ENCODE measurements at places on chromosomes 6 and 20.

DNA sequence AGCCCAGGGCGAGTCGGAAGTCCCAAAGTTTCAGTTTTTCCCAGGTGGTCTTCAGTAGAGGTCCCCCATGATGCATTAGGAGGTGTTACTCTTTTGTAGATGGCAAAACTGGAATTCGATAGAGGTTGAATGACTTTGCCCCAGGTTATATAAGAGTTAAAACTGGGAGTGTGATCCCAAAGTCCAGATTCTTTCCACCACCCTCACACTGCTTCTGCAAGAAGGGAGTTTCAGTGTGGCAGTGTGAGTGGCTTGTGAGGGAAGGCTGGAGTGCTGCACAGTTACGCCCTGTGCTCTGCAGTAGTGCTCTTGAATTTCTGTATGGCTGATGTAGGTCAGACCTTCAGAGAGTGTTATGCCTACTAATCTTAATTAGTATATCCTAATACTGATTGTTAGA is 29.8 kb downstream of the NDUFAF5 start:
- DNase-seq: no peak

GRCh38 chr6:67640484-67640883 is 994.6 kb upstream of the ADGRB3 start:
- no peak for DNase-seq

GRCh38 chr20:31803552-31804291 is 15.4 kb upstream of the MYLK2 start:
- DNase-seq: no peak

- no peak for DNase-seq
Observed at GRCh38 chr6:39770446-39770845, 21.7 kb upstream of the DAAM2 start.

DNA sequence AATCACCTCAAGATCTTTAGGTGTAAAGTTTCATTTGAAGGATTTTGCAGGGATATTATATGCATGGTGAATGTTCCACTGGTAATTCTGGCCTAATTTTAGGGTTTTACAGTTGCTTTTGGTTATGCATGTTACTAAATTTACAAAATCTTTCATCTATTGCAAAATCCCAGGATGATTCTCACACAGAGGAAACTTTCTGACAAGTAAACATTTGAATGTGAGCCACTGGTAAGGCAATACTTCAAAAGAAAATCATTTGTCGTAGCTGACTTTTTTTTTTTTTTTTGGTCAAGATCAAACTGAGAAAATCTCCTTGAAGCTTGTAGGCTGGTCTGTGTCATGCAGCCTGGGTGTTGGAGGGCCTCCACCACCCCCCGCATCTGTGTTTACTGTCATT is 141.9 kb upstream of the EXOC2 start:
- DNase-seq: no peak

DNA sequence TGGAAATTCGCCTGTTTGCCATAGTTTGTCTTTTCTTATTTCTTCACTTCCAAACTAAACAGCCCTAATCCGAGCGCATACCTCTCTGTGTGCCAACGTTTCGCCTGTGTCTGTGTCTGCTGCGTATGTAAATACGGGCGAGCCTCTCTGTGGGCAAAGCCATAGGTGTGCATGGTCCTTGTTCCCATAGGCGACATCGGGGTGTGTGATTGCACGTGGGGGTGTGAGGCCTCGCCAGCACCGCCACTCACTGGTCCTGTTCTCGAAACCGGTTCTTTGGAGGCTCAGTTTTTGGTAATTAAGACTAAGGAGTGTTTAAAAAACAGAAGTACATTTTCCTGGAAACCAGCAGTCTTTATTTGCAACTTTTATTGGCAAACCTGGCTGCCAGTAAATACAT is 6.0 kb upstream of the FOXC1 start:
- no peak for DNase-seq

DNA sequence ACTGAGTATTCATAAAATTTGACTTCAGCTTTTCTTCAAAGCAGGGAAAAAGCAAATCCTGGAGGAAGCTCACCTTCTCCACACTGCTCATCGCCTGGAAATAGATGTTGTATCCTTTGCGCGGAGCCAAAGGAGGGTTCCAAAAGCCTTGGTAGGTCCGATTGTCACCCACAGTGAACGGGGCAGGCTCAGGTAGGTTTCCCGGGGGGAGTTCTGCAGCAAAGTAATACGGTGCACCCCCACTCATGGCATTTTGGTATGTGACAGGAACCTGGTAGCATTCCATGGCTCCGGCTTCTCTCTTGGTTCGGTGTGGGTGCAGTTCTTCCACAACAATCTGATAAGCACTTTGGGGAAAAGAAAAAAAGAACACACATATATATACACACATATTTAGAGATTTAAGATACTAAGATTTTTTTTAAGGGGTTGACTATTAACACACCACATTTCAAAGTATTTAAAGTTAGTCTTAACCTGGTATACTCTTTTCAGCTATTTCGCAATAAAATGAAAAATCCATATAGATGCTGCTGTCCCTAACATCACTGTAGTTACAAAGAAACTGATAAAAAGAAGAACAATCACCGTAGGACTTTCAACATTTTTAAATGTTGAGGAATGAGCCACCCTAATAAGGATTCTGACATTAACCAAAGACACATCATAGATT is 166.7 kb upstream of the THEMIS start:
- DNase-seq: no peak

- no peak for DNase-seq
Observed at GRCh38 chr6:154969796-154970195, 25.3 kb upstream of the TIAM2 start.

DNA sequence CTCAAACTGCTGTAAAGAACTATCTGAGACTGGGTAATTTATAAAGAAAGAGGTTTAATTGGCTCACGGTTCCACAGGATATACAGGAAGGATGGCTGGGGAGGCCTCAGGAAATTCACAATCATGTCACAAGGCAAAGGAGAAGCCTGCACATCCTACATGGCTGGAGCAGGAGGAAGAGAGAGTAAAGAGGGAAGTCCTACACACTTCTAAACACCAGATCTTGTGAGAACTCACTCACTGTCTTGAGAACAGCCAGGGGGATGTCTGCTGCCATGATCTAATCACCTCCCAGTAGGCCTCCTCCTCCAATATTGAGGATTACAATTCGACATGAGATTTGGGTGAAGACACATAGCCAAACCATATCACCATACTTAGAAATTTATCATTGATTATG is 1307.0 kb upstream of the GJE1 start:
- no peak for DNase-seq

- no peak for DNase-seq
Observed at GRCh38 chr6:91697010-91697695, 1110.3 kb upstream of the MAP3K7 start.

- DNase-seq: no peak
Observed at GRCh38 chr20:14450256-14450655, 112.8 kb upstream of the FLRT3 start.

- no peak for DNase-seq
Observed at GRCh38 chr6:155517294-155517693, 61.7 kb upstream of the NOX3 start.

- DNase-seq: no peak
Observed at GRCh38 chr6:49933526-49933925, 30.4 kb downstream of the DEFB114 start.

GRCh38 chr6:46016063-46016608 is 476 bp upstream of the CLIC5 start:
- DNase-seq: no peak

- no peak for DNase-seq
Observed at GRCh38 chr20:33853507-33853813, 42.3 kb downstream of the CHMP4B start.

GRCh38 chr20:53631909-53632662 is 38.4 kb upstream of the ZNF217 start:
- DNase-seq: no peak

DNA sequence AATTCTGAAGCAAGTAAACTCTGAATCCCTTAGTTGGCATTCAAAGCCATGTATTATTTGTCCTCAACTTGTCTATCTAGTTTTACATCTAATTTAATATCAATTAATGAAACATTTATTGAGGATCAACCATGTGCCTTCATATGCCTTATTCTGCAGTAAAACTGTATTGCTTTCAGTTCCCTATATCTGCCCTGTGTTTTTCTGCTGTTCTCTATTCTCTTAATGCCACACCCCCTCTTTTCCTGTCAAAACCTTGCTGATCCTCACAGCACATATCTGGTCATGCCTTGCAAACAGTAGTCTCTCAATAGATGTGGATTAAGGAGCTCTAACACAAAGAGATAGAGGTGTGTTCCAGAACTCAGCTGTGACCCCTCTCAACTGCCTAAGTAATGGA is 2.0 kb downstream of the FIG4 start:
- no peak for DNase-seq

- DNase-seq: no peak
Observed at GRCh38 chr20:61846741-61847419, 218.8 kb downstream of the TAF4 start.

GRCh38 chr20:51727872-51728271 is 40.3 kb downstream of the ATP9A start:
- DNase-seq: no peak

- no peak for DNase-seq
Observed at GRCh38 chr6:2478200-2478599, 232.8 kb upstream of the GMDS start.

- DNase-seq: no peak
Observed at GRCh38 chr6:40505191-40505810, 81.9 kb downstream of the LRFN2 start.

DNA sequence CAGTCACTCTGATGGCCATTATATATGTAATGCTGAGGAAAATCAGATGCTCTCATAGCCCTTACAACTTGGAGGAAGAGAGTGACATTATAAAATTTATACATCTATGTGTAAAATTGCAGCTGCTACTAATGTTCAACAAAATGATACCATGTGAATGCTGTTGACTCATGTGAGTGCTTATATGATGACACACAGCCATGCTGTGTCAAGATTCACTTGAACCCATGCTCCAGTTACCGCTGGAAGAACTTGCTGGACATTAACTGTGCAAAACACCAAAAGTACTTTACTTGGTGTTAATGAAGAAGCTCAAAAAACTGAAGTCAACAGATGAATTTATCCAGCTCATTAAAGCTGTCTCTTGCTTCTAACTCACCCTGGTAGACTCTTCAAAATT is 318.9 kb upstream of the PLCB4 start:
- no peak for DNase-seq

GRCh38 chr6:1283501-1283900 is 28.4 kb upstream of the FOXQ1 start:
- no peak for DNase-seq

GRCh38 chr6:117352466-117353081 is 73.2 kb downstream of the ROS1 start:
- DNase-seq: no peak

DNA sequence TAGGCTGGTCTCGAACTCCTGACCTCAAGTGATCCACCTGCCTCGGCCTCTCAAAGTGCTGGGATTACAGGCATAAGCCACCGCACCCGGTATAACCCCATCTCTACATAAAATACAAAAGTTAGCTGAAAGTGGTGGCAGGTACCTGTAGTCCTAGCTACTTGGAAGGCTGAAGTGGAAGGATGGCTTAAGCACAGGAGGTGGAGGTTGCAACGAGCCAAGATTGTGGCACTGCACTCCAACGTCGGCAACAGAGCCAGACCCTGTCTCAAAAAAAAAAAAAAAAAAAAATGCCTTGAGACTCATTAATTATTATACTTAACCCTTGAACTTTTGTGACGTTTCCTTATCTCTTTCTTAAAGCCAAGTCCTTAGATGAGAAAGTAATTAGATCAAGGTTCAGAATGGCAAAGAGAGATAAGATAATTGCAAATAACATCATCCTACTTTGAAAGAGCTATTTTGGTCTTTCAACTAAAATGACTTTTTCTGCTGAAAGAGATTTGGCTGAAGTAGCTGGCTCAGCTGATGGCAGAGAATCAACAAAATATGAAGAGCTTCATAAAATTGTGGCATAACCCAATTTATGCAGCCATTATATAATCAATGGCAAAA is 4.7 kb upstream of the SHLD1 start:
- DNase-seq: no peak

DNA sequence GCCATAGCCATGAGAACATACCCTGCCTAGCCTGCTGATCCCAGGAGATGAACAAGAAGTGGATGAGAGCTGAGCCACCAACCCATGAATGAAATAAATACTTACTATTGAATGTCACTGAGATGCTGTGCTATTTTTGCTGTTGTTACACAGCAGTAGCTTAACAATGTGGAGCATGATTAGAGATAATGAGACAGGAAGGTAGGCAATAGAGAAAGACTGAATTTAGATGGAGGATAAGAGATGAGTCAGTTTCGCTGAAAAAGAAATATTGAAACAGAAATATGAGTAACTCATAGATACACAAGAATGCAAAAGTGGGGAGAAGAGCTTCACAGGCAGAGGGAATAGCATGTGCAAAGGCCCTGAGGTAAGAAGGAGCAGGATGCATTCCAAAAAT is 94.9 kb upstream of the TOP1 start:
- DNase-seq: no peak

GRCh38 chr6:162156146-162156545 is 571.4 kb downstream of the PRKN start:
- no peak for DNase-seq

DNA sequence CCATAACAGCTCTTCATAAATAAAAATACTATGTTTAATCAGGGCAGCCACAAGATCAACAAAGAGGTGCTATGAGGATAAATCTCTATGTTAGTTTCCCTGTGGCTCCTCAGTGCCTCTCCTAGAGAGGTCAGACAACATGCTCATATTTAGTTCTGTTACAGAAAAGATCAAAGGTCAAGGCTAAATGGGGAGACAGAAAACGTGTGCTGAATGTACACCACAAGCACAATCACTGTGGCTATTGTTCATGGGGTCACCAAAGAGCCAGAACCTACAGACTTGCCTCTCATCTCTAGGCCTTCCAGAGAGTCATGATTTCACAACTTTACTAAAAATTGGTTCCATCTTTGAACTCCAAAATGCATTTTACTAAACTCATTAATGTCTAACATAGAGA is 409.8 kb downstream of the HACE1 start:
- DNase-seq: no peak

GRCh38 chr6:158457616-158458278 is 102.1 kb upstream of the TMEM181 start:
- no peak for DNase-seq

DNA sequence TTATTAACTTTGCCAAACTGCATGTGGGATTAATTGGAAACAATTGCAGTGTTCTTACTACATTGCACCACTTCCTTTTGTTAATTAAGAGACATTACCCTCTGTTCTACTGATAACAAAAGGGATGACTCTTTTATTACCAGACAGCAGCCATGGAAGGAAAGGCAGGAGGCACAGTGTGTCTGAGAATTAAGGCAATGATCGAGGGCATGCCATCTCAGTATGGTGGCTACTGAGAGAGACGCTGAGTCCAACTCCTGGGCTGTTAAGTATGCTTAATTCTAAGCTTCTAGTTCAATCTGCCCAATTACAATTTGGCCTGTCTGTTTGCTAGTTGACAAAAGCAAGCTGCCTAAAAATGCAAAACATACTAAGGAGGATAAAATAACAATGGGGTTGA is 227.4 kb downstream of the PHACTR1 start:
- DNase-seq: no peak

- DNase-seq: no peak
Observed at GRCh38 chr6:131628726-131629125, 684 bp upstream of the MED23 start.

- no peak for DNase-seq
Observed at GRCh38 chr6:106446983-106447382, 86.5 kb downstream of the CRYBG1 start.
